Femur (tissue), 1 donor: ENCODE measurements at places on chromosomes 5 and 9.

GRCh38 chr5:110203661-110204060 is 513.9 kb downstream of the MAN2A1 start:
- DNase-seq = no peak

DNA sequence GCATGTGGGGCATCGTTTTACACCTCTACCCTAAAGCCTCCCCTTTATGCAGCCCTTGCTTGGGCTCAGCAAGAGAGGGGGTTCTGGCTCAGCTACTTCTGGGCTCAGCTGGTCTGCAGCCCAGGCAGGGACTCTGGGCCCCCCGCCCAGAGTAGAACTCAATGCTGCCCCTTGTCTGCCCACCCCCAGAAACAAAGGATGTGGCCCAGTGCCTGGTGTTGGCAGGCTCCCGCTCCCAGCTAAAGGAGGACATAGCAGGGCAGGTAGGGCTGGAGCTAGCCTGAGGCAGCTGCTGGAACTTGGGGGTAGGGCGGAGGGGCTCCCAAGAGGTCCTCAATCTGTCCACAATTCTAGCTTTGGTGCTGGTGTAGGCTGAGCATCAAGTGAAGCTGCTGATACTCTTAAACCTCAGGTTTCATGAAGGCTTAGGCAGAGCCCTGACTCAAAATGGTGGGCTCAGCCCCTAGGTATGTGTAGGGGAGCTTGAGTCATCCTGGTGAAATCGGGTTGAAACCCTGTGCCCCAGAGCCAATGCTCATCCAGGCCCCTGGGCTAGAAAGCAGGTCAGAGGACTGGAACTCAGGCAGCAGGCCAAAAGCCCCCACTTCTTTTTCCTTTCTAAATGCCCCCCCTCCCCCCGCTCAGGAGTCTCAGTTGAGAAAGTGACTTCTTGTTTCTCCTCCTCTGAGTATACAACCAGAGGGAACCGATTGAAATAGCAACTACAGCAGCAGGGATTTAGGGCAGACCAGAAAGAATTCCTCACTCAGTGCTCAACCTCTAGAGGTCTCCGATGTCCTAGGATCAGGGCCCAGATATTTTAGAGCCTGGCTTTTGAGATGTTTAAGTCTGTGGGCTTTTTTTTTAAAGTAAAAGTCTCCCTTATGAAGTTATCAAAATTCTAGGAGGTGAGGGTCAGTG is 11.4 kb downstream of the PSD2 start:
- no peak for DNase-seq

DNA sequence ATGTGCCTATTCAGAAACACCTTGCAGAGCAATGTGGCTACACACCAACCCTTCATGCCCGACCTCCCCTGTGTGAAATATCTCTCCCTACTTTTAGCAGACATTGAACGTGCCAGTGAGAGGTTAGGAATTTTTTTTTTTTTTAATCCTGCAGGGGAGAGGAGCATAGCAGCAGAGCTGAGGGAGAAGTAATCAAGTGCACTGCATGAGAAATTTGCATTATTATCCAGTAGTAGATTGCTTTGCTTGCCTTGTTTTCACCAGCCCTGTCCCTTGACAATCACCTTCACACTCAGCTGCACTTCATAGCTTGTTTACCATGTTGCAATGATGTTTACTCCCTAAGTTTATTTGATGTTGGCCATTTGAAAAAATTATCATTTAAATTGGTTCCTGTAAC is 489.6 kb upstream of the ZNF608 start:
- no peak for DNase-seq

DNA sequence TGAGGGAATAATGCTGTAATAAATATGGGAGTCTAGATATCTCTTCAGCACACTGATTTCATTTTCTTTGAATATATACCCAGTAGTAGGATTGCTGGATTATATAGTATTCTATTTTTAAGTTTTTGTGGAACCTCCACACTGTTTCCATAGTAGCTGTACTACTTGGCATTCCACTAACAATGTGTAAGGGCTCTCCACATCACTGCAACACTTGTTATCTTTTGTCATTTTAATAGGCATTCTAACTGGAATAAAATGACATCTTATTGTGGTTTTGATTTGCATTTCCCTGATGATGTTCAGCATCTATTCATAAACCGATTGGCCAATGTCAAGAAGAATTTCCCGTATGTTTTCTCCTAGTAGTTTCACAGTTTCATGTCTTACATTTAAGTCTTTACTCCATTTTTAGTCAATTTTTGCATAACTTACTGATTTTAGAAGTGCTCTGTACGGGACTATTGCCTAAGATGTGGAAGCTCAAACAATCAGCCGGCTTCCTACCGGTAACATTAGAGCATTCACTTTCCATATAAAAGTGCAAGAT is 1078.8 kb downstream of the TAF11L14 start:
- no peak for DNase-seq

DNA sequence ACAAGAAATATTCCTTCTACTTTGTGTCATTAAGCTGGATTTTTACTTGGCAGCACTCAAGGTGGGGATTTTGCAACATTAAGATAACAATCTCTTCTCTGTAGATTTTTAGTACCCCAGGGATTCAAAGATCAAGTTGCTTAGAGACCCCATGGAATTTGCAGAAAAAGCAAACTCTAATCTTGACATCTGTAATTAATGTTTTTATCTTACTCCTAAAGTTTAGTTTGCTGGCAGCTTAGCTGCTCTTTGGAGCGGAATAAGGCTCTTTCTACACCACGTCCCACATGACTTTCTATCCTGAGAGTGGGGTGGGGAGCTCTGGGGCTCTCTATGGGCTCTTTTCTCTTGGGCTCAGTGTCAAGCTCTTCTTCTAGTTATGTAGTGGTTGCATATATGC is 21.7 kb upstream of the SPDL1 start:
- DNase-seq = no peak

DNA sequence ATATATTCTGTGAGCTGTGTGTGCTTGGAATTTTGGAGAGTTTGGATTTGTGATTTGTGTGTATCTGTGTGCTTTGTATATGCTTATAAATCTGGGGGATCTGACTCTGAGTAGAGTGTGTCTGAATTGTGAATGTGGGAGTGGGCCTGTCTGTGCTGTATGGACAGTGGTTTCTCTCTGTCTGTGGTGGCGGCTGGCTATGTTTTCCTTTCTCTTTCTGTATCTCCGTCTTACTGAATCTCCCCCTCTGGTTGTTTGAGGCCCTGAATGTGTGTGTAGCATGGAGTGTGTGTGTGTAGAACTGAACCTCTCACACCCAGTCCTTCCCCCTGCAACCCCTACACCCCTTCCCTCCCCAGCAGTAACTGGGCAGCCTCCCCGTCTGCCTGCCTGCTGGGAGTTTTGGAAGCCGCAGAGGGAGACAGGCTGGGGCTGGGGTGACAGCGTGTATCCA is 4.7 kb downstream of the CXXC5 start:
- no peak for DNase-seq

DNA sequence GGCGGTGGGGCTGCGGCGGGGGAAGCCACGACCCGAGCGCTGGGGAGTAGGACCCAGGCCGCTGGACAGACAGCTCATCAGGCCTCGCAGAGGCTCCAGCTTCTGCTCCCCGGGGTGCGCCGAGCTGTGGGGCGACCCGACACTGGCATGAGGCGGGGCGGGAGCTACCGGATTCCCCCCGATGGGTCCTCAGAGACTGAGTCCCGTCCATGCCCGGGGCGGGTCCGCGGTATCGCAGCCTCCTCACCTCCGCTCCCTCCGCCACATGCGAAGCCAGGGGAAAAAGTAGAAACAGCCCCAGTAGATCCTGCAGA is 2.6 kb upstream of the CCL27 start:
- no peak for DNase-seq

GRCh38 chr5:147737921-147738320 is 44.6 kb downstream of the JAKMIP2 start:
- no peak for DNase-seq

GRCh38 chr9:15831384-15831783 is 278.5 kb downstream of the CCDC171 start:
- no peak for DNase-seq

- DNase-seq = no peak
Observed at GRCh38 chr9:109652112-109652511, 127.9 kb upstream of the PALM2AKAP2 start.

DNA sequence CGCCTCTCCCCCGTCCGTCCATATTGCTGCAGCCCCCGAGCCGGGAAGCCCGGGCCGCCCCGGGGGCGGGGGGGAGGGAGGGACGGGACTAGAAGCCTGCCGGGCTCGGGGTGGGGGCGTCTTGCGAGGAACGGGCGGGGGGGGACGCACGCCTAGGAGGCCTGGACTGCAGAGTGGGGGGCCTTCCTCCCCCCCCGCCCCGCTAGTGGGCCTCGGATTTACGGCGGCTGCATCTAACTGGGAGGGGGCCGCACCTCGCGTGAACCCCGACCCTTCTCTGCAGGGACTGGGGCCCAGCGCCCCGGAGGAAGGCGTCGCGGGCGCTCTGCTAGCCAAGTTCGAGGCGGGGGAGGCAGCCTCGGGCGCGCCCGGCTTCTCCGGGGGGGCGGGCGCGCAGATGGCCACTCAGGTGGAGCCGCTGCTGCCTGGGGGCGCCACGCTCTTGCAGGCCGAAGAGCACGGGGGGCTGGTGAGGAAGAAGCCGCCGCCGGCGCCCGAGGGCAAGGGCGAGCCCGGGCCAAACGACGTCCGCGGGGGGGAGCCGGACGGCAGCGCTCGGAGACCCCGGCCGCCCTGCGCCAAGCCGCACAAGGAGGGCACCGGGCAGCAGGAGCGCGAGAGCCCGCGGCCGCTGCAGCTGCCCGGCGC is at the start of gene LARP1:
LARP1 (plus strand) TSS at position 17 of the 648 bp plus-strand sequence; CDS start at position 398, 381 bp downstream.
- peak; percentile 61 for DNase-seq

- no peak for DNase-seq
Observed at GRCh38 chr5:142976861-142977260, 206.7 kb downstream of the ARHGAP26 start.

DNA sequence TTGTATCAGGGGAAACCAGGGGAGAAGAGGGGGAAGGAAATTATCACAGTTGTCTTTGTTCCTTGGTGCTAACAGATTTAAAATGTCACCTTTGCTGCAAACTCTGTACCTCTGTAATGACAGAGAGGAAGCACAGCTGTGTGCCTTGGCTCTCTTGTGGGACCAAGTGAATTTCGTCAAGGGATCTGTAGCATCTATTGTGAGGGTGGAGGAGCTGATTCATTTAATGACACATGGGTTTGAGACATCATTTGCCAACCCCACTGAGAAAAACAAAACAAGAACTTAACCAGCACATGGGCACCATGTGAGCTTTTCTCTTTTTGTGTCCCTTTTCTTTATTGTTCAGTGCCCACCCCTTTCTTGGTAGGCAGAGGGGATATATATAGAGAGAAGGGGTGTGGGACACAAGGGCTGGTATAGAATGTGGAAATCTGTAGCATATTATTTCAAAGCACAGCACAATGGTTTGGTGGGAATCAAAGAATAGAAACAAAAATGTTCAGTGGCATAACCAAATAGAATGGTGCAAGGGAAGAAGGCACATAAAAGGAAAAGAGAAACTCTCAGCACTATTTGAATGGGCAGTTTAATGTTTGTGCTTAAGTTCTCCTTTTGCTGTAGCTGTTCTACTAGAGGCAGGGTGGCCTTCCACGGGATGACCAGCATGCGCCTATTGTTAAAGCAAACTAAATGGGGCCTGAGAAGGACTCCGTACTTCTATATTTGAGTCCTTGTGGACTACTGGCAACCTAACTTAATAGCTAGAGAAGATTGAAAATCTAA is 63.3 kb downstream of the LIX1 start:
- DNase-seq = no peak

DNA sequence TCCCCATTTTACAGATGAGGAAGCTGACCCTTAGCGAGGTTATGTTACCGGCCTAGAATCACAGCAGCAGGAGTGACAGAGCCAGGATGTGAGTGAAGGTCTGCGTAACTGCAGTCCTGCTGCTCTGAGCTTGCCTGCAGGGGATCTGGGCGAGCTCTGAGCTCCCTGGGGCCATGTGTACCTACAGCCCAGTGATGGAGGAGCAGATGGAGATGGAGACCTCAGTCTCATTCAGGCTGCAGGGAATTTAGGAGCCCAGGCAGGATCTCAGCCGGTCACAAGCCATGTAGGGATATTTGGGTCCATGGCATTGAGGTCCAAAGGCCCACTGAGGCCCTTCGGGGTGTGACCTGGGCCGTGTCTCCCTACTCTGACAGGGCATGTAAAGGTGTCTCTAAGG is 170.6 kb downstream of the CACNA1B start:
- DNase-seq = no peak

- DNase-seq = no peak
Observed at GRCh38 chr5:335740-336038, 14.2 kb downstream of the AHRR start.

DNA sequence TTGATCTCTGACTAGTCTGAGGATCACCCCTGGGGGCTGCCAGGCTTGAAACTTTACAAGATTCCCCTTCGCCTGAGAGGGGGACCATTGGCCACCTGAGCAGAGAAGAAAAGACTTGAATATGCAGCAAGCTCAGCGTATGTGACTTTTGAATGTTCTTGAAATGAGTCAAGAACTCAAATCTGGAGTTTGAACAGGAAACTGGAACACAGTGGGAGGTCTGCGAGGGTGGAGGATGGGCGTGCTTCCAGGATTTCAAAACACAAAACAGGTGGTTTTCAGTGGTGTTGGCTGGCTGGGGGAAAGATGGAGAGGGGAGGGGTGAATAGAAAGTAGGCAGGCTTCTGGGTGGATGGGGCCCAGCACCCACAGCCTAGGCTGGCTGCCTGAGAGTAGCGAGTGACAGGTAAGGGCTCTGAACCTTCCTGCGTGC is 40.6 kb downstream of the TMEM174 start:
- DNase-seq = peak; percentile 34

GRCh38 chr5:3639175-3639574 is 43.5 kb downstream of the IRX1 start:
- no peak for DNase-seq

DNA sequence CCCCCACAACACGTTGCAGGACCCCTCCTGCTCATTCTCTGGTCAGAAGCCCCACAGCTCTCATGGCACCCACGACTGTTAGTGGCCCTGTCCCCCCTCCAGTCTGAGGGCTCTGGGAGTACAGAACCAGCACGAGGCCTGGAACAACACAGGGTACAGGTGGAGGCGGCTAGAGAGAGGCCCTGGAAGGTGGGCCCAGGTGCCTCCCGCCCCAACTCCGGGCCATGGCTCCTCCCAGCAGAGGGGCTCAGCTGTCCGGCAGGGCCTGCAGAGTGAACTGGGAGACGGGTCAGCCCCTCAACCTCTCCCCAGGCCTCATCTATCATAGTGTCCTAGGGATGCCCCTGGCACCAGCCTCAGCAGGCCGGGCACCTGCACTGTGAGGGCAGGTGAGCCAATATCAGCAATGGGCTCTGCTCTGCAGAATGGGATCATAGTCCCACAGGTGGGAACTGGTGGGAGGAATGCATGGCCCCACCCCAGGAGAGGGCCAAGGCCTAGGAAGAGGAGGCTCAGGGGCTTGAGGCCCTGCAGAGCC is 58.6 kb downstream of the BARX1 start:
- DNase-seq = peak; percentile 10

DNA sequence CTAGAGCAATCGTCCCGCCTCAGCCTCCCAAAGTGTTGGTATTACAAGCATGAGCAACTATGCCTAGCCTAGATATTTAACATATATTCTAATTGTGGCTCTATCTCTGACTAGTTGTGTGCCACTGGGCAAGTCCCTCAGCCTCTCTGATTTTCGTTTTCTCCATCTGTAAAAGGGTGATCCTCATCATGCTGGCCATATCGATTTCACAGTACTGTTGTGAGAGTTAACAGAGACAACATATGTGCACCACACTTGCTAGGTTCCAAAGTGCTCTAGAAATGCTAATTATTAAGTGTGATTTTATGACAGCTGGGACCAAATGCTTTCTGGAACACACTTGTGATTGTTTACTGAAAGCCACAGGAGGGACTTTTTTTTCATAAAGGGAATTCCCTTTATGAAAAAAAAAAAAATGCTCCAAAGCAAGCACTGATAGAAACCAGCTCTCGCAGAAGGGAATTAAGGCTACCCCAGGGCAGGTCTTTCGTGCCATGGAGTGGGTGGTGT is 78.5 kb upstream of the EPB41L4B start:
- no peak for DNase-seq
